ENCODE measurements at places on chromosomes 13 and 19.

DNA sequence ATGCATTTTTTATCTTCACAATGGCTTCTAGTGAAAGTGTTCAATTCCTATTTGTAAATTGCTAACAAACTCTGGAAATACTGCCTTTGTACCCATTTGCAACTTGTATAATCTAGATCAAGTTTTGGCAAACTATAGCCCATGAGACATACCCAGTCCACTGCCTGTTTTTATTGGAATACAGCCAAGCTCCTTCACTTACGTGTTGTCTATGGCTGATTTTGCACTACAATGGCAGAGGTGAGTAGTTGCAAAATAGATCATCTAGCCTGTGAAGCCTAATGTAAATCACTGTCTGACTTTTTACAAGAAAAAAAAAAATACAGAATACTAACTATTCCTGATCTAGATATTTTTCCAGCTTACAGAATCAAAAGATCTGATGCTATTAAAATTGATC lies 37.1 kb downstream of the DZIP1 start:
- DNase-seq: no peak

DNA sequence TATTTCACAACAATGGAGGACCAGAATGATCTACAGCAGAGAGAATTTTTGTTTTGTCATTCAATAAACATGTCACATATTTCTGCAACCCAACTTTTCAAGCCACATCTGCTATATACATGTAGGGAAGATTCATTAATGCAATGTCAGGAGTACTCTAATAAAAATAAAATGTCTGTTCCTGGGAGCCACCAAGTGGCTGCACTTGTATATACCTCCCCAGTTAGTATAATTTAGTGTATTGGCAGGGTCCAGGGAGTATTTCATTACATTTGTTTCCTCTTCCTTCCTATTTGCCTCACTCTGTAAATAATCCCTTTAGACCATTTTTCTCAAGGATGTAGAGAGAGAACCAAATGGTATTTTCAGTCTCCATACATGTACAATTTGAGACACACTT lies 1169.0 kb downstream of the DIAPH3 start:
- no peak for DNase-seq

DNA sequence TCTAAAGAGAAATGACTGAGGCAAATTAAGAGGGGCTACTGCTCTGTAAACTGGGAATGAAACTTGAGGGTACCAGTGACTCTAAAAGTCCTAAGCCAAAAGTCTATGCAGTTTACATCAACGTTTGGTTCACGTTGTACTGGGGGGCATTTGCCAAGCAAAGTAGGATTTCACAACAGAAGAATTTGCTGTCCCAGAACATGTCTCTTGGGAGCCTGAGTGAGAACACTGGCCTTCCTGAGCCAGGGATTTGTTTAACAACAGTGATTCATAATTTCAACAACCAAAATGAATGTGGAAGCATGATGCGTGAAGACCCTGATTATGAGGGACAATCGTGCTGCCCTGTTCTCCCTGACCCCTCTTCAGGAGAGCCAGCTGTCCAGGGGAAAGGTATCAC lies 178.0 kb downstream of the OXGR1 start:
- no peak for DNase-seq

DNA sequence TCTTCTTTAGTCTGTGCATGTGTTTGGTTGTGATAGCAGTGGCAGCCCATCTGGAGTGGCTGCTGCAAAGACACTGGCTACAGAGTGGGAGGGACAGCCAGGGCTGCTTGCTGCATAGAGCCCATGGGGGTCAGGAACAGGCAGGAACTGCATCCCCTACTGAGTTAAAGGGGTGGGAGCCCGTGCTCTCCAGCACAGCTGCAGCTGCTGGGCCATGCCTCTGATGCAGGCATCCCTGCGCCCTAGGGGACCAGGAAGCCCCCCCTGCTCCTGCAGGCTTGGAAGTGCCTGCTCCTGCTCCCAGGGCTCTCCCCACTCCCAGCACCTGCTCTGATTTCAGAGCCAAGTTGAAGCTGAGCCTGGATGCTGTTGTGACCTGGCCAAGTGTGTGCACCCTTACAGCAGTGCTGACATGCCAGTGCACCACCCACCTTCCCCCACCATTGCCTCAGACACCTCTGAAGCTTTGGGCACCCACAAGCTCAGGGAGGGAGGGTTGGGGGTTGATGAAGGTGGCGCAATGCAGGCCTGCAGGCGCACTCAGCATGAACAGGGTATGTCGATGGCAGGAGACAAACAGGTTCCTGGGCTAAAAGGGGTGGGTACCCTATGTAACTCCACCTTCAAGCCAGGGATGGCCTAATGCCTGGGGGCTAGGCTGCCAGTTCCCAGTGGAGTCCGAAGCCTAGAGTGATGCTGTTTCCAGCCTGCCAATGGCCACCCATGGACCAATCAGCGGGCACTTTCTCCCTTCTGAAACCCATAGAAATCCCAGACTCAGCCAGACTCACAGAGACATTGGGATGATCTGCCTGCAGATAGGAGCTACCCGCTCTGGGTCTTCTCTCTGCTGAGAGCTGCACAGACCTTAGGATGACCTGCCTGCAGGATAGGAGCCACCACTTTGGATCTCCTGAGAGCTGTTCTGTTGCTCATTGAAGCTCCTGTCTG lies 919.9 kb upstream of the MIR17HG start:
- DNase-seq: no peak

- no peak for DNase-seq
Observed at GRCh38 chr13:77514336-77514726, 21.2 kb upstream of the SCEL start.

DNA sequence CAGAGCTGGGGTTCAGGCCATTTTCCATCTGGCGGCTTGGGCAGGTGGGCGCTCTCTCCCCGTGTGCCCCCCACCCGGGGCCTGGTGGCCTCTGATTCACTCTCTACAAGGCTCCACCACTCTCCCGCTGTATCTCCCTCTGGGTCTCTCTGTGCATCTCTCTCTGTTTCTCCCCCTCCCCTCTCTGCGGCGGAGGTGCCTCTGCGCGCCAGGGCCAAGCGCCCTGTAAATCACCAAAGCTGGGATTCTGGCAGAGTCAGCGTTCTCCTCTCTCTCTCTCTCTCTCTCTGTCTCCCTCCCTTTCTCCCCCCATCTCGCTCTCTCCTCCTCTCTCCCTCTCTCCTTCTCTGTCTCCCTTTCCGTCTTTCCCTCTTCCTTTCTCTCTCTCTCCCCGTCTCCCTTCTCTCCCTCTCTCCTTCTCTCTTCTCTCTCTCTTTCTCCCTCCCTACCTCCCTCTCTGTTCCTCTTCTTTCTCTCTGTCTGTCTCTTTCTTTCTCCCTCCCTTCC lies 3.9 kb downstream of the NFIC start:
- no peak for DNase-seq

- DNase-seq: no peak
Observed at GRCh38 chr13:83449668-83450395, 432.4 kb downstream of the SLITRK1 start.

DNA sequence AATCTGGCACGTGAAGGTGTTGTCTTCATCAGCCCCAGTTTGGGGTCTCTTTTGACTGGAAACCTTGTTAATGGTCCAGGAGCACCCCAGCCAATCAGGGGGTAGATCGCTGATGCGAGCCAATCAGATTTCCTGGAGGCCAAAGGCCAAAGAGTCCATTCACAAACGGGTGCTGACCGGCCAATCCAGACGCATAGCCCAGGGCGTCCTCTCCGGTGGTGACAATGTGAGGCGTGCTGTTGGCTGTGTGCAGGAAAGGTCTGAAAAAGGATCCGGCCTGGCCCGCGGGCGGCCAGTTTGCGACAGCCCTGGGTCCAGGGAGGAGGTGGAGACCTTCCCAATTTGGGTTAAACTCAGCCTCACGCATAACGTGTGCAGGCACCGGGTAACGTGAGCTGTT lies 3.1 kb downstream of the MAST3 start:
- DNase-seq: no peak

DNA sequence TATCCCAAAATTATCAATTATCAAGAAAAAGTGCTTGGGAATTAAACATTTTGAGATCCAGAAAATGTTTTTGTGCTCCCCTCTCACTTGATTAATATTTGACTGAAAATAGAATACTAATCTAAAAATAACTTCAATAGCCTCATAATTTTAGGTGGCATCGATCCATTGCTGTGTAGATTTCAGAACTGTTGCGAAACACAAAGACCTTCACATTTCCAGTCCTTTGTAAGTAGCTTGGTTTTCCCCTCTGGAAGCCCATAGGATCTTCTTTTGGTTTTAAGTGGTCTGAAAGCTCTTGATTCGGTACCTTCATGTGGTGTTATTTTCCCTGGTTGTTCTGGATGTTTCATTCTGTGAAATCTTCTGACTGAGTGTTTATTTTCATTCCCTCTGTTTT lies 176.5 kb downstream of the NUFIP1 start:
- no peak for DNase-seq

- DNase-seq: no peak
Observed at GRCh38 chr13:58406545-58406944, 775.0 kb downstream of the PCDH17 start.

DNA sequence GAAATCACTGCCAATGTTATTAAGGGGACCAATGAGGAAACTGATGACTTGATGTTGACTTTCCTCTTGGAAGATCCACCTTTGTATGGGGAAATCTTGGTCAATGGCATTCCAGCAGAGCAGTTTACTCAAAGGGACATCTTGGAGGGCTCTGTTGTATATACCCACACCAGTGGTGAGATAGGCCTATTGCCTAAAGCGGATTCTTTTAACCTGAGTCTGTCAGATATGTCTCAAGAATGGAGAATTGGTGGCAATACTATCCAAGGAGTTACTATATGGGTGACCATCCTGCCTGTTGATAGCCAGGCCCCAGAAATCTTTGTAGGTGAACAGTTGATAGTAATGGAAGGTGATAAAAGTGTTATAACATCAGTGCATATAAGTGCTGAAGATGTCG lies 3.4 kb downstream of the FREM2 start:
- no peak for DNase-seq

Measured in activated CD4-positive, alpha-beta T cell treated with anti-CD3 and anti-CD28 coated beads for 1 hour (primary cell).